NCI-H774 (cell line): ENCODE measurements at places on chromosomes 1 and 21.

DNA sequence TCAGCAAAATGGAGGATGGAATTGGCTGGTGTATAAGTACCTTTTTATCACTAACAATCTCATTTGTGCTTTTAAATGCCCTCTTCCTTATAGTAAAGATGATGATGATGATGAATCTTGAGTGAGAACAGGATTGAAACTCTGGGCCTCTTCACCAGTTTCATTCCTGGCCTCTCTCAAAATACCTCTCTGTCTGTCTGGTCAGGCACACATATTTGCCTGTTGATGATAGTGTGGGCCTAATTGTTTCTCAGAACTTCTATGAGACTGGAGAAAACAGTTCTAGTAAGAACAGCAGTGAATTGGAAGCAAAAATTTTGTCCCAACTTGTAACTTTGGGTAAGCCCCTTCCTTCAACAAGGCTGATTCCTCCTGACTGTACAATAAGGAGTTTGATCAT, 94.4 kb upstream of the RGS4 start:
- no peak for DNase-seq

DNA sequence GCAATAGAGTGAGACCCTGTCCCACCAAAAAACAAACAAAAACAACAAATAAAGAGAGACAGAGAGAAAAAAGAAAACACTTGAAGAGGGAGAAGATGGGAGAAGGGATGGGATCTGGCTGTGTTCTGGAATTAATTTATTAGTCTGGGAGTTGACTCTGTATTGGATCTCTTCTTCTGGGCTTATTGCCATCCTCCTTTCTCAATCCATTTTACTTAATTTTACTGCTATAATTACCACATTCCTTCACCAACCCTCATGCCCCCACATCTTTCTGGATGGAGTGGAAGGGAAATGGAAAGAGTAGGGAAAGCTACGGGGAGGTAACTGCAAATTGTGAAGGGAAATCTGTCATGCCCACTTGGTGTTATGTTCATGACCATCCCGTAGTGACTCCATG, 42.9 kb downstream of the FMN2 start:
- DNase-seq = no peak

- DNase-seq = no peak
These were observed 81.3 kb downstream of the TIAM1 start for GRCh38 chr21:31262728-31263127.

- no peak for DNase-seq
These were observed 31.8 kb downstream of the LRRN2 start for GRCh38 chr1:204653590-204654340.

DNA sequence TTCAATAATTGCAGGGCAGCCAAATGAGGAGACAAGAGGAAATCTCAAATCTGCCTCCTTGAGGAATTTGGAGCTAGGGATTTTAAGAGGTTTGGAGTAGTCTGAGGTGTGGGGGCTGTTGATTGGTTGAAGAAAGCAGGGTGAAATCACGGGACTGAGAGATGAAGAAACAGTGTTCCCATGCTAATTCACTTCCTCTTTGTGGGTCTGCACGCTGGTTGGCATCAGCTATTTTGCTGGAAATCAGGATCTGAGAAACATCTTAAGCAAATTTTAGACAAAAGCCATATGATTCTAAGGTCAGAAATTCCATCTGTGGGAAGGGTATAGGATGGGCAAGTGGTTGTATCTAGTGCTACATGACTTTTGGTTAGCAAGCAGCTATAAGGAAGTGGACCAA, 107.1 kb upstream of the PAXBP1 start:
- no peak for DNase-seq

DNA sequence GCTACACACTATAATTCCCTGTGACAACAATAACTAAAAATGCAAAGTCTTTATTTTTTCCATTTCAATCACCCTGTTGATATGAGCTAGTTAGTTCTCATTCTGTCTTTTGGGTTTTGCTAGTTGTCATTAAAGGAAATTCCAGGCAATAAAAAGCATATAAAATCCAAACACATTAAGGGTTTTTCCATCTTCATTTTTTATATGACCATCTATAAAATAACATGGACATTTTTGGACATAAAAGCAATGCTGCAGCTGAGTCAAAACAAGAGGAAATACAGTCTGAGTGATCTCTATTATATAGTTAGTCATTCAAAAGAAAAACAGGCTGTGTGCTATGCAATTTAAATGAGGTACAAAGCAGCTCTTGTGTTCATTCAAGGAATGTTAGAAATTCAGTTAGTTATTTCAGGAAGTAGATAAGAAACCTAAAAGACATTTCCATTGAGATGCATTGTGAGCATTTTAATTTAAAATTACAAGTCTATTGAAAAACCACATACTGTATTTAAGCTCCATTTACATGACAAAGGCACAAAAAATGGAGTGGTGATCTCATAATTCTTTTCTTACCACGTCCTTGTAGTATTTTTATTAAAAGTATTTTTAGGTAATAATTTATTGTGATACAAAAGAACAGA, 67.3 kb upstream of the BCL10 start:
- DNase-seq = no peak

GRCh38 chr1:201214461-201214860, 23.8 kb downstream of the IGFN1 start:
- no peak for DNase-seq

GRCh38 chr1:160410406-160411005, 10.1 kb downstream of the VANGL2 start:
- DNase-seq = no peak

- no peak for DNase-seq
These were observed 55.1 kb downstream of the LRIG2 start for GRCh38 chr1:113128116-113128515.

- DNase-seq = no peak
These were observed 107.2 kb upstream of the WNT4 start for GRCh38 chr1:22249928-22250680.
